ENCODE measurements at places on chromosomes 6 and 20.
A peak's percentile ranks its signal among the peaks of the same experiment; 100 is the strongest.

- DNase-seq: no peak
- no peaks in the 10 kb centered on the region for H3K36me3 ChIP-seq
- no peaks in the 10 kb centered on the region for H3K27me3 ChIP-seq
- H3K4me1 ChIP-seq: peaks cover 26% of the 10 kb centered on the region
These were observed 163.3 kb downstream of the CD83 start for GRCh38 chr6:14280766-14281293.

DNA sequence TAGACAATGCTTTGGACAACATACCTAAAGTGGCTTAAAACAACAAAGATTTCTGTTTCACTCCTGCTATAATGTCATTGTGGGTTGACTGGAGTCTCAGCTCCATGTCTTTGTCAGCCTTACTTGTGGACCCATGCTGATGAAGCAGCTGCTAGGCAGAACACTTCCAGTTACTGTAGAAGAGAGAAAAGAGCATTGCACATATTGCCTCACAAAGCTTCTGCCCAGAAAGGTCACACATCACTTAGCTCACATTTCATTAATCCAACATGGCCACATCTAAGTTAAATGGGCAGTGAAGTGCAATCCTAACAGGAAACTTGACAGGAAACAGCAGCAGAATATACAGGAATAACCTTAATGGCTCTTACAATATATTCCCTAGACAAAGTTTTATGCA is 480.5 kb upstream of the HTR1E start:
- no peaks in the 10 kb centered on the region for H3K27me3 ChIP-seq
- no peaks in the 10 kb centered on the region for H3K4me1 ChIP-seq
- no peak overlapping the region for H3K4me3 ChIP-seq
- H3K27ac ChIP-seq: no peak overlapping the region
- DNase-seq: no peak

DNA sequence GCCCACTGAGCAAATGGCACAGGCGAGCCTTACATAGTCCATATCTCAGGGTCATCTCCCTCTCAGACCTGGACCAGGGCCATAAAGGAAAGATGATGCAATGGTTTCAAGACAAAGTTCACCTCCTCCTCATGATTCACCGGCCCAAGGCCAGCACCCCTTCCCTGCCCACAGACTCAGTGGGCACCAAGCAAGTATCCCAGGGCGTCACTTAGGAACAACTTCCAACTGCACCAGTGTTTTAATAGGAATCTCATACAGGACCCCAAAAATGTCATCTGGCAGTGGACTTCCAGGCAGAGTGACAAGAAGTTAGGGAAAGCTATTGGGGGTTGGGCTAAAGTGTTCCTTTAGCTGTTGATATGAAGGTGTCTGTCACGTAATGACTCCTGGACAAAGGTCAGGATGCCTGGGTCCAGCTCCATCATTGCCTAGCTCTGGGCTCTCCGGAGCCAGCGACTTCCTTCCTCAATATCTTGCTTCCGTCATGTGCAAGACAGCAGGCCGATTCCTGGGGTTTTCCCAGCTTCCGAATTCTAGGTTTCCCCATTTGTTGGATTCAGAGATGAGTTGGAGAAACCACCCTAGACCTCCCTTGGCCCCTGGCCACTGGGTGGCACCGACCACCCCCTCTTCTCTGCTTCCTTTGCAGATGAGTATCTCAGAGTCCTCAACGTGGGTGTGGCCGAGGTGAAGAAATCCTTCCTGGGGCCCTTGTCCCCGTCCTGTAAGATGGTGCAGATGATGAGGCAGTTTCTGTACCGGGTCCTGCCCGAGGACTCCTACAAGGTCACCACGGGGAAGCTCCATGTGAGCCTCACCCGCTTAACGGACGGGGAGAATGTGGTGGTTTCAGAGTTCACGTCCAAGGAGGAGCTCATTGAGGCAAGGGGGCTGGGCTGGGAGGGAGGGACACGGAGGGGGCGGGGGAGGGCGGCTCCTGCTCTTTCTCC is 21.1 kb downstream of the PNPLA1 start:
- no peak overlapping the region for H3K4me3 ChIP-seq
- H3K36me3 ChIP-seq: no peaks in the 10 kb centered on the region
- peaks cover 5% of the 10 kb centered on the region for H3K4me1 ChIP-seq
- DNase-seq: no peak

DNA sequence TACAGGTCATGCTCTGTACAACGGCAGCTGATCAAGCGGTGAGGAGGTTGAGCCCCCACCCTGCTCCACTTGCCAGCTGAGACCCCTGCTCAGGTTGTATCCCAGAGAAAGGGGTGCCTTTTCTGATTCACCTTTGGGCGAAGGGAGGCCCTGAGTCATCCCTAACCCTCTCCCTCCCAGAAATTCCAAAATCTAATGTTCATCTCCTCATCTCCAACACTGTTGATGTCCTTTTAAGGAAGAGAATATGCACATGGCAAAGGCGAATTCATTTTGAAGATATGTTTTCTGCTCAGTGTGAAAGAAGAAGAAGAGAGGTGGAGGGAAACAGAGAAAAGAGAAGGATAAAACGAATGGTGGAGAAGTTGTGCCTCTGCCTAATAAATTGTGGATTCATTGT is 120.5 kb downstream of the SCML4 start:
- no peak overlapping the region for H3K27ac ChIP-seq
- no peak overlapping the region for H3K4me3 ChIP-seq
- DNase-seq: no peak
- H3K36me3 ChIP-seq: peaks cover 3% of the 10 kb centered on the region
- H3K27me3 ChIP-seq: no peaks in the 10 kb centered on the region
- H3K4me1 ChIP-seq: peaks cover 11% of the 10 kb centered on the region

DNA sequence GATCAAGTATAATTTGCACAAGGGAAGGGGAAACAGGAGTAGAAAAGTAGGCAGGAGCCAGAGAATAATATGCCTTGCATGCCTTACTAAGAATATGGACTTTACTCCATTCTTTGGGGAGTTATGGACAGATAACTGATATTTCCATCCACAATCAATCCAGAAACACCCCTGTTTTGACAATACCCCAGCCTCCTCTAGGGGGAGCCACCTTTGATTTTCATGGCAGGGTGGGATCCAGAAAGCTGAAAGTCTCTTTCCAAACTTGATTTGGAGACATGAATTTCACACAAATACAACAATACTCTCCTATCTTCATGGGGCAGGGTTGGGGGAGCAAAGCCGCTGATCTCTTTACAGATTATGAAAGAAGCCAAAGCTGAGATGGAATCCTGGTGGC is 404.1 kb downstream of the FOXA2 start:
- no peak overlapping the region for H3K27ac ChIP-seq
- H3K27me3 ChIP-seq: no peaks in the 10 kb centered on the region
- H3K4me1 ChIP-seq: no peaks in the 10 kb centered on the region
- H3K36me3 ChIP-seq: no peaks in the 10 kb centered on the region
- DNase-seq: no peak

DNA sequence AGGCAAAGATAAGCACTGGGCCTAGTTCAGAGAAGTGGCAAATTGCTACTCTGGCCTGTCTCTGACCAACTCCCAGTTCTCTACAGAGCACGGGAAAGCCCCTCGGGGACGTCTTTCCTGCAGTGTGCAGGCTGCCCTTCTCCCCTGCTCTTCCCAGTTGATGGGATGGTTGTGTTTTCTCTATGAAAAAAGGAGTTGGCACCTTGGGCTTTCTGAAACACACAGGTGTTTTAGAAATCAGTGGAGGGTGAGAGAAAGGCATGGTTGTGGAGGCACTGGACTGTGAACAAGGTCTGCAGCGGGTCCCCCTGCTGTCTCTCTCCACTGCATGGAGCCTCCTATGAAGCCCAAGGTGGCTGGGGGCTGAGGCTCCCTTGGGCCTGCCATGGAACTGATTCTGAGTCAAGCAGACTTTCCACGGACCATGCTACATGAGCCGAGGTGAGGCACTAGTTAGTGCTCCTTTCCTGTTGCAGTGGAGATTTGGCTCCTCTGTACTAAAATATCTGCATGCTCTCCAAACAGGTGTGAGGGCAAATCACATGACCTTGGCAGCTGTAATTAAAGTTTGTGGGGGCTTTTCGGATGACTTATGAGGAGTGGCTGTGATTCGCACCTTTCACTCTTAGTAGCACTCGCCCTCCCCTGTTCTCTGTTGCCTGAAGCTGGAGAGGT is 16.3 kb downstream of the GTSF1L start:
- H3K4me3 ChIP-seq: no peak overlapping the region
- no peak overlapping the region for H3K27ac ChIP-seq
- H3K36me3 ChIP-seq: peaks cover 50% of the 10 kb centered on the region
- no peaks in the 10 kb centered on the region for H3K27me3 ChIP-seq
- no peak for DNase-seq
- peaks cover 9% of the 10 kb centered on the region for H3K4me1 ChIP-seq

DNA sequence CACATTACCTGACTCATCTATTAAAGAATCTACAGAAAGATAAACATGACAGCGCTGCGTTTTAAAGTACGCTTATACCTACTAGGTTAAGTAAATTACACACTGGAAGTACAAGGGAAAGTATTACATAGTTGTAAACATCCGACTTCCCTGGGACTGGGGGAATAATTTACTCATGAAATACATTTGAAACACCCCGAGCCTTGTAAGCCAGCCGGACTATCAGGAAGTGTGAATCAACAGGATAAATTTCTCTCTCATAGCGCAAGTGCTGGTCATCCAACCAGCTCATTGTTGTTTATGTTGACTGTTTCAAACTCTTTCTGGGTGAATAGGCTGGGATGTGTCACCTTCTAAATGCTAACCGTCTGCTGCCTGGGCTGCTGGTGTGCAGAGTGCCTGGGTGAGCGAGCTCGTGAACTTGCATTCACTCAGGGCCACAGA is 4.9 kb downstream of the BMP6 start:
- H3K27ac ChIP-seq: no peak overlapping the region
- H3K27me3 ChIP-seq: peaks cover 75% of the 10 kb centered on the region
- no peaks in the 10 kb centered on the region for H3K36me3 ChIP-seq
- no peak overlapping the region for H3K4me3 ChIP-seq

- no peaks in the 10 kb centered on the region for H3K36me3 ChIP-seq
- H3K27ac ChIP-seq: no peak overlapping the region
- H3K4me3 ChIP-seq: no peak overlapping the region
These were observed 40.6 kb downstream of the ISM1 start for GRCh38 chr20:13261460-13262301.

- peak; percentile 71 for DNase-seq
- H3K27me3 ChIP-seq: peaks cover 3% of the 10 kb centered on the region
- H3K27ac ChIP-seq: peak overlapping the region; percentile 99
These were observed 109.8 kb downstream of the HFE start for GRCh38 chr6:26196846-26197635.

DNA sequence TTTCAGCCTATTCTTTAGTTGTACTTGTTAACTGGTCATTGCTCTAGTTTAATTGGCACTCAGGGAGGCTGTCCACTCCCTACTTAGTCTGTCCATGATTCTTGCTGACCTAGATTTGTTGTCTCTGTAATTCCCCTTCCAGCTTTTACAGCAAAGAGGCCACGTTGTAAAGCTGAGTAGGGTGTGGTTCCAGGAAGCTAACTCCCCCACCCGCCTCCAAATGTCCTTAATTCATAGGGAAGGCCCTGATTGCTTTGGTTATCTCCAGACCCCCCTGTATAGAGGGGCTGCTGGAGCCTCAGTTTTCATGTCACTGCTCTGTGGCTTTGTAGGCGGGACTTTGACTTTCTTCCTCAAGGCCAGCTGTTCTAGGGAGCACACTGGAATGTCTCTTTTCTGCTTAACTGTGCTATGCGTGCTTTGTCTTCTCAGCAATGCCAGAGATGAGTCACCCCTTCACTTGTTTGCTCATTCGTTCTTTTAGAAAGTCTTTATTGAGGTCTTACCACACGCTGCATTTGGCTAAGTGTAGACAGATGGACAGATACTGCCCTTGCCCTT is 175.1 kb upstream of the JAG1 start:
- no peaks in the 10 kb centered on the region for H3K36me3 ChIP-seq
- no peak for DNase-seq
- H3K27ac ChIP-seq: no peak overlapping the region
- H3K4me3 ChIP-seq: no peak overlapping the region
- H3K4me1 ChIP-seq: no peaks in the 10 kb centered on the region
- H3K27me3 ChIP-seq: no peaks in the 10 kb centered on the region

- peaks cover under 1% of the 10 kb centered on the region for H3K27me3 ChIP-seq
- H3K36me3 ChIP-seq: no peaks in the 10 kb centered on the region
- no peaks in the 10 kb centered on the region for H3K4me1 ChIP-seq
- no peak overlapping the region for H3K4me3 ChIP-seq
- H3K27ac ChIP-seq: no peak overlapping the region
- no peak for DNase-seq
These were observed 81.0 kb downstream of the NDUFAF5 start for GRCh38 chr20:13865791-13866351.

DNA sequence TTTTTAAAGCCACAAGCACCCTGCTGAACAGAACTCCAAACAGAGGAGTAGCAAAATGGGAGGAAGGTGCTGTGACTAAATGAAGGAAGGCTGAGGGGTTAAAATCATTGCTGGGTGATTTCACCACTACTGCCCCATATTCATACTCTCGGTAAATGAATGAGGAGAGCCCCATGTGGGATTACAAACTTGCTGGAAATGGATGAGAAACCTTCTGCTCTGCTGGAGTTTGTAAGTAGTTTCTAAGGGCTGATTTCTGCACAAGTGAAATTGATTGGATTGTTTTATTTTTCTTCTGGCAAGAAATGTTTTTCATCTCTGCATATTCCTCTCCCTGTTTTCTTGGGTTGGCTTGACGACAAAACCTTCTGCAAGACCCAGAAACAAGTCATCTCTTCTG is 533.5 kb upstream of the MMS22L start:
- DNase-seq: no peak
- H3K4me3 ChIP-seq: no peak overlapping the region
- no peaks in the 10 kb centered on the region for H3K36me3 ChIP-seq
- H3K27me3 ChIP-seq: no peaks in the 10 kb centered on the region
- no peaks in the 10 kb centered on the region for H3K4me1 ChIP-seq
- H3K27ac ChIP-seq: no peak overlapping the region

- no peaks in the 10 kb centered on the region for H3K4me1 ChIP-seq
- H3K27ac ChIP-seq: no peak overlapping the region
- no peak for DNase-seq
- H3K27me3 ChIP-seq: peaks cover 1% of the 10 kb centered on the region
- no peaks in the 10 kb centered on the region for H3K36me3 ChIP-seq
These were observed 105.0 kb downstream of the SPTLC3 start for GRCh38 chr20:13113731-13114130.

- peaks cover 4% of the 10 kb centered on the region for H3K4me1 ChIP-seq
- no peaks in the 10 kb centered on the region for H3K36me3 ChIP-seq
- H3K4me3 ChIP-seq: no peak overlapping the region
- H3K27me3 ChIP-seq: no peaks in the 10 kb centered on the region
- DNase-seq: peak; percentile 29
These were observed 916 bp upstream of the SUN5 start for GRCh38 chr20:33005132-33005566.

DNA sequence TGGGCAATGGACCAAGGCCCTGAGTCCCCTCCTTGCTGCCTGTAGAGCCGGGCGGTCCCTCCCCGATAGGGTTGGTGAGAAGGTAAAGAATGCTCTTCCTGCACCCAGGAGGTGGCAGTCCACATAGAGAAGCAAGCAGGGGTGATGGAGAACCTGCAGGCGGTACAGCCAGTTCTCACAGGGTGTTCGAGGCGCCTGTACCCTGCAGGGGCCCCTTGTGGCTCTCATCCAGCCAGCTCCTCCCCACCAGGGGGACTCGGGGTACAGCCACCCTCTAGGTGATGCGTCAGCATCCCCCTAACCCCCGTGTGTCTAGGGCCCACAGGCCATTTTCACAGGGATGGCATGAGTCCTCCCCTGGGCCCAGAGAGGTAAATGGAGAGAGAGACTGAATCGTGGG is 5.1 kb upstream of the COL9A3 start:
- no peak overlapping the region for H3K27ac ChIP-seq
- peaks cover 10% of the 10 kb centered on the region for H3K27me3 ChIP-seq
- DNase-seq: no peak
- H3K4me3 ChIP-seq: no peak overlapping the region

- DNase-seq: no peak
- peaks cover 21% of the 10 kb centered on the region for H3K27me3 ChIP-seq
- H3K4me3 ChIP-seq: no peak overlapping the region
- H3K27ac ChIP-seq: no peak overlapping the region
- no peaks in the 10 kb centered on the region for H3K36me3 ChIP-seq
- peaks cover 30% of the 10 kb centered on the region for H3K4me1 ChIP-seq
These were observed 28.6 kb upstream of the PRELID3B start for GRCh38 chr20:59071216-59071615.

Data from activated naive CD8-positive, alpha-beta T cell treated with anti-CD3 and anti-CD28 coated beads, Interleukin-2, amount 50 U/mL, for 24 hours (primary cell).